ENCODE measurements at places on chromosomes 3 and 15.
A peak's percentile ranks its signal among the peaks of the same experiment; 100 is the strongest.

GRCh38 chr3:71554649-71555048 is 28.9 kb downstream of the FOXP1 start:
- DNase-seq = no peak

DNA sequence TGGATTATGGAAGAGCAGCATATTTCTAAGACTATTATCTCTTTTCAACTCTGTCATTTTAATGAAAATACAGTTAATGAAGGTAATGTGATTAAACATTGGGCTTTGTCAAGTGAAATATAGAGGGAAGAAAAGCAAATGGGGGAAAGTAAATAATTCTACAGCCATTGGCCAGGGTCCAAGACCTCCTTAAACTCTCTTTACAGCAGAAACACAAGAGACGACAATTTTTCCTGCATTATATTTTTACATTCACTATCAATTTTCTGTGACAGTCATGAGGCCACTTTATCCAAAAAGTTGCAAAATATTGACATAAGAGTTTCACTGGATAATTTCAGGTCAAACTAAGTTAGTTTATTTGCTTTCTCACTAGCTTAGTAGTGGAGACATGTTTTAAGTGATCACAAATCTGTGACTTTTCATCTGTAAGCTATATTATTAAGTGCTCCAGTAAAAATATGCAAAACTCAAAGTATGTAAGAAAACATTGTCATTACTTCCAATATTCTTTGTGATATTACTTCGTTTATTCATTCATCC is 385.9 kb upstream of the DPH6 start:
- DNase-seq = no peak

- peak; percentile 100 for DNase-seq
These were observed 45.4 kb downstream of the BTD start for GRCh38 chr3:15646851-15647511.

DNA sequence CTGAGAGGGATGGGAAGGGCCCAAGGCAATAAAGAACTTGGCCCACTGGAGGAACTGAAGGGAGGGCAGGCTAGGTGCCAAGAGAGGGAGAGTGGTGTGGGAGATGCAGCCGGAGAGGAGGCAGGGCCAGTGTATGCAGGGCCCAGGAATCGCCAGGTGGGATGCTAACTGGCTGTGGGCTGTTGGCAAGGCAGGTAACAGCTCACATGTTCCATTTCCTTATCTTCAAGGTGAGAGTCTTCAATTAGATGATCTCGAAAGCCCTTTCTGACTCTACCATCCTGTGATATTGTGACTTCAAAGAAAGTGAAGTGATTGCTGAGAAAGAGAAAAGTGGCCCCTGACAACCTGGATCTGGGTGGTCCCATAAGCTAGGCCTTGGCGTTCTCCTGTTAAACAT is 49.0 kb downstream of the CASR start:
- no peak for DNase-seq

DNA sequence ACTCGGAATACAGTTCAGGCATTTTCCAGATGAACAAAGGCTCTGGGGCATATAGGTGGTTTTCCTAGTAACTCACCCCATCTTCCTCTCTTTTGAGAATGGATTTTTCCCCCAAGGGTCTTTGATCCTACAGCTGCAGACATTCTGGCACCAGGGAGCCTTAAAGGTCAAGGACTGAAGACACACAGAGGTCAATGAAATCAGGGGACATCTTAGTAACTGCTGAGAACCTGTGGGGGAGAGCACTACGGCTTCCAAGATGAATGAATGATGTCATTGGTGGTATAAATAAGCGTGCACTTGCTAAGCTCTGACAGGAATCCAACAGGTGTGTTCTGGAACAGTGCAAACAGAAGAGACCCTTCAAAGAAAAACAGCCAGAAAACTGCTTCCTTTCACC is 36.3 kb downstream of the TMEM212 start:
- DNase-seq = no peak

DNA sequence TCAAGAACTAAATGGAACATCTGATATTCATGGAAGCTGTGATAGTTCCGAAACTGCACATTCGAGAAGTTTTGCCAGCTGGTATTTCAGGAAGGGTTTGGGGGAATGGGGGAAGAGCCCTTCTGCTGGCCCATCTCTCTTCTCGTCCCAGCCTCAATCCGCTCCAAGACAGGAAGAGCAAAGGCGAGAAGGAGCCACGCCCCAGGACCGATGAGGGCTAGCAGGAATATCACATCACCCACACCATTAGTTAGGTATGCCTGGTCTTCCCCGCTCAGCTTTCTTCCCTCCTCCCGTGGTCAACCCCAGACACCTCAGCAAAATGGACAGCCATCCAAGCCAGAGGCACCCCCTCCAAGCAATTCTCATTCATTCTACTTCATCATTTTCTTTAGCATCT is 14.9 kb upstream of the PCSK6 start:
- DNase-seq = no peak

DNA sequence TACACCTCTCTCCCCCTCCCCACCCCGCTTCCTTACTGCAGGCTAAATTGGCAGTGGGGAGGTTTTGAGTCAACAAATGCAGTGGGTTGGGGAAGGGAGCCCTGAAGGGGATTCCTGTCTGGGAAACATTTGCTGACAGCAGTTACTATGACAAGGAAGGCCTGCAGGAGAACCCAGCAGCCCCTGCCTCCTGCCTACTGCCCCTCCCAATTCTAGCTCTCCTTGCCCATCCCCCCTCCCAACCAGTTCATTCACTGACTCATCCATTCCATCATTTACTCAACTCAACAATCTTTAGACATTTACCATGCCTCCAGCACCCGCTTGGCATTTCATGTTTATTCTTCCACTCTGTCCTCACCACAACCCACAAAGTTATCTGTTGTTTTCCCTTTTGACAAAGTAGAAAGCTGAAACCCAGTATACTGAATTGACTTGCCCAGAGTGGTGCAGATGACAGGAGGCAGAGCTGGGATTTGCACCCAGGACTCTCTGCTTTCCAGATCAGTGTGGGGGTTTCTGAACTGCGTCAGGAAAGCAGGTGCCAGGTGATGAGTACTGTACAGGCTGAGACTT is 75.0 kb downstream of the MAGEF1 start:
- peak; percentile 77 for DNase-seq

DNA sequence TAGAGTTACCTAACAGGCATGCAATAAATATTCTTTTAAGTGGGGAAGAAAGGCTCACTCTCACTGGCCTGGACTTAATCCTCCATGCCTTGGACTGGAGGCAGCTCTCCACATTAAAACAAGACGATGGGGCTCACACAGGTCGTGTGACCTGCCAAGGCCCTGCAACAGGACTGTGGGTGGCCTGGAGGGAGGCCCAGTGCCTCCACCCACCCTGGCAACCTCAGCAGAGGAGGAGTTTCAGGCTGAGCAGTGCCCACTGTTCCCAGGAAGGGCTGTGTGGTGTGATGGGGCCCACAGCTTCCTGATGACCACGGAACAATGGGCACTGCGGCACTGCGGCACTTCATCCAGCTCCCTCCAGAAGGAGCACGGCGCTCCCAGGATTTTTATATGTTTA is 5.5 kb downstream of the UROC1 start:
- DNase-seq = no peak

DNA sequence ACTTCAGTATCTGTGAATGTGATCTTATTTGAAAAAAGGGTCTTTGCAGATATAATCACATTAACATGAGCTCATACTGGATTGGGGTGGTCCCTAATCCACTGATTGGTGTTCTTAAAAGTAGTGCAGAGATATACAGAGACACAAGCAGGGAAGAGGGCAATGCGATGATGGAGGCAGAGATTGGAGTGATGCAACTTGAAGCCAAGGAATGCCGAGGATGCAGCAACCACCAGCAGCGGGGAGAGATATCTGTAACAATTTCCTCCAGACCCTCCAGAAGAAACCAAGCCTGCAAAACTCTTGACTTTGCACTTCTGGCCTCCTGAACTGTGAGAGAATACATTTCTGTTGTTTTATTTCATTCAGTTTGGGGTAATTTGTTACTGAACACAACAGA is 171.0 kb upstream of the MBNL1 start:
- no peak for DNase-seq

GRCh38 chr3:31377045-31377642 is 155.6 kb upstream of the STT3B start:
- DNase-seq = peak; percentile 88

- no peak for DNase-seq
These were observed 16.2 kb downstream of the CTSH start for GRCh38 chr15:78928616-78929093.

- no peak for DNase-seq
These were observed 10.0 kb downstream of the LNP1 start for GRCh38 chr3:100411091-100411982.

- DNase-seq = no peak
These were observed 6.0 kb downstream of the KLF15 start for GRCh38 chr3:126351086-126351770.

DNA sequence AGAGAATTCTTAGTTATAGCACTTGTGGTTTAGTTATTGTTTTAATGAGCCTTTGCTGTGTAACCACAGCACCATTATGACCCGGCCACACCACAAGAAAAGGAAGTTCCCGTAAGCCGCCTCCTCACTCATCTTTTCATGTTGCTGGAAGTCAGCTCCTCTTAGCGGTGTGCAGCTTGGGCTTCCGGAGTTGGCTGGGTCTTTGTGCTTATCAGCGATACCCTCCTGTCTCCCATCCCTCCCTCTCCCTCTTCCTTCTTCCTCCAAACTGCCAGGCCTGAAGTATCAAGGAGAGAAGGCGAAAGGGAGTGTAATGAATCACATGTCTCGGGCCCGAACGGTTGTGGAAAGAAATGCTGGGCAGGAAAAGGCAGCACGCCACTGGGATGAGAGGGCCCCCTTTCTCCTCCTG is 353.5 kb downstream of the MCTP2 start:
- DNase-seq = no peak

DNA sequence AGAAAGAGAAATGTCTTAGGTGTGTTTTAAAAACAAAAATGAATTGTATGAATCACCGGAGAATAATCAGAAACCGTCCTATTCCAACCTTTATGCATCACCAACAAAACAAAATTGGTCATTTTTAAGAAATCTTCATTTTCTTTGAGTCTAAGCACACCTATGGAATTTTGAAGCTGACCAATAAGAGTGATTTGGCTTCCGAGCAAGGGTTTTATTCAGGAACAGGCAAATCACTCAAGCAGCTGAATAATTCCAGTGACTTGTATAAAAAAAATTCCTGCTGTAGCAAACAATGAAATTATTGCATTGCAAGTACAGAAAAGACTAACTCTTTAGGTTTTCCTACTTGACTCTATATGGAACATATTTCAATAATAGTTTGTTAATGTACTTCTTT is 83.8 kb upstream of the FNDC3B start:
- no peak for DNase-seq

DNA sequence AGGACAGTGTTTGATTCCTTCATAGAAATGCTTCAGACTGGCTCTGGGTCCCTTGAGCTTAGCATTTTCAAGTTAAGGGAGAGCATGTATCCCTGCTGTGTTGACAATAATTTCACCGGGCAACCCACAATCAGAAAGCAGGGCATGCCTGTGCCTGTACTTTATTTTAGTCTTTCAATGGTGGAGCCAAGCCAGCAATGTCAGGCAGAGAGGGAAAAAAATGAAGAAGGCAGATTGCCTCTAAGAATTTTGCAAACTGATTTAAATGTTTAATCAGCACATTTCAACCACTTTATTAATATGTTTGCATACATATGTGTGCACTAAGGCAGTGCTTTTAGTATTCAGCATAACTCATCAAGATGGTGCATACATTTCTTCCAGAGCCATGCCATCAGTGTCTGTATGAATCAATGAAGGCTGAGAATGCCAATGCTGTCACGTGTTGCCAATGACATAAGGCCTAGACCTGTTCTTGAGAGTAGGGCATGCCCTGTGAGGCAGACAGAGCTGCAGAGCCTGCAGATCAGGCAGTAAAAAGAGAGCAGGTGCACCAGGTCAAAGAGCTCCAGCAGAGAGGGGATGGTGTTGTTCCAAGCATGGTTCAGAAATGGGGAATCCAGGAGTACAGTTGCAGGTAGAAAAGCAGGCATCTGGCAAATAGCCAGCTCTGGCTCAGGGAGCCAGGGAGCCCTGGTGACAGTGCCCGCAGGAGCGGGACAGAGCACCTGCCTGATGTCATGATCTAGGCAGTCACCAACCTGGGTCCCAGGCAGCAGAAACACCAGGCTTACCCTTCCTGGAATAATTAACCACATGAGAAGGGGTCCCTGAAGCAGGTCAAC is 508.5 kb downstream of the GABRG3 start:
- no peak for DNase-seq

- no peak for DNase-seq
These were observed 24.6 kb upstream of the SH3GL3 start for GRCh38 chr15:83422541-83422940.

- peak; percentile 85 for DNase-seq
These were observed 3.7 kb downstream of the IFT80 start for GRCh38 chr3:160395297-160395696.

DNA sequence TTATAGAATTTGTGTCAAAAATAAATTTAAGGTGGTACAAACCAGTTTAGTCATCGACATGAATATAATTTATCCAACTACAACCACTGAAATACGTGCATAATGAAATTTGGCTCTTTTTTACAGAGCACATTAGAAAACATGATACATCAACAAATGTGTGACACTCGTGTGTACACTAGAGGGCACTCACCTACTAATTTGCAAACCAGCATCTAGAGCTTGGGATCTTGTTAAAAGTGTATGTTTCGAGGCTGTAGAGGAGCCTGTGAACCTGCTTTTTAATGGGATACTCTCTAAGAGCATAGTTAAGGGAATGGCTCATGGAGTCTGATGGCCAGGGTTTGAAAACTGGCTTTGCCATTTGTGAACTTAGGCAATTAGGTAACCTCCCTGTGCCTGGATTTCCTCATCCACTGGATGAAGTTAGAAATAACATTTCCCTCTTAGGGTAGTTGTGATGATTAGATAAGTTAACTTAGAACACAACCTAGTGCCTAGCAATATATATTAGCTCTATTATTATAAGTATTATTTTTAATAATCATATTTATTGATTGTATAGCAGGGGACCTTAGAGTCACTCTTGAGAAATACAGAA is 8.8 kb upstream of the CPOX start:
- DNase-seq = peak; percentile 76

DNA sequence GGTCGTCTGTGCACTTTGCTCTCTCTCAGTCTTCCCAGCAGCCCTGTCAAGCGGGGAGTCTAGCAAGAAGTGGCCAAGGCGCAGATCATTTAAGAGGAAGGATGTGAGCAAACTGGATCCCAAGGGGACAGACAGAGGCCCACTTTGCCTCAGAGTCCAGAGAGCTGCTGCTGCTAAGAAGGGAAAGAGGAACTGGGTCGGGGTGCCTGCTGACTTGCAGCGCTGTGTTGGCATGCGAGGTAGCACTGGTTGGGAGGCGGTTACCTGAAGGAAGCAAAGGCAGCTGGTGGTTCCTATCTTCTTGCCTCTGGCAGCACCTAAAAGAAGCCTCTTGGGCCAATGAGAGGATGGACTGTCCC is 28.1 kb downstream of the SMAD3 start:
- no peak for DNase-seq

GRCh38 chr15:89648106-89649012 is 6.9 kb downstream of the KIF7 start:
- DNase-seq = no peak

- DNase-seq = no peak
These were observed 30.9 kb downstream of the ZDHHC19 start for GRCh38 chr3:196180346-196180745.

All from IMR-90 (cell line).